ENCODE measurements at places on chromosomes 7 and 10.

DNA sequence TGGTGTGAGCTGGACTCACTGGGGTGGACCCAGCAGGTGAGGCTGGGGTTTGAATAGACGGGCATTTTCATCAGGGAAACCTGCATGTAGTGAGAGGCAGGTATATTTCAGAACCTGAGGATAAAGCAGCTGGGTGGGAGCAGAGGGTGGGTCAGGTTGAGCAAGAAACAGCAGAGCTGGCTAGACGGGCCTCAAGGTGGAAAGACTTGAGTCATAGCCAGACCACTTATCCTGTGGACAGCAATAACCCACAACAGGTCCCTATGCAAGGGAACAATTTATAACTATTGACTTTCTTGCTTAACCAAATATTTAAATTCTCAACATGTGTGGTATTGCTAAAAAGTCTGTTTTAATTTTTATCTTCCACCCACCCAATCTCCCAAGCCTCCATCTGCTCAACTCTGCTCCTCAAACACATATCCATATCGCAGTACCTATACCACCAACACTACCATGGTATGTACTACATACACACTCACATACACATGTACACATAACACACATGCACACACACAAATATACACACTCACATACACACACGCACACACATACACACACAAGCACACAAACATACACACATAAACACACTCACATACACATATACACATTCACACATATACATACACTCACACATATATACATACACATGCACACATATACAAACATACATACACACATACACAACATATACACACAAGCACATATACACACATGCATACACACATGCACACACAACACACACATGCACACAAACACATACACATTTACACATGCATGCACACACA, 129.0 kb upstream of the C7orf33 start:
- DNase-seq = no peak

DNA sequence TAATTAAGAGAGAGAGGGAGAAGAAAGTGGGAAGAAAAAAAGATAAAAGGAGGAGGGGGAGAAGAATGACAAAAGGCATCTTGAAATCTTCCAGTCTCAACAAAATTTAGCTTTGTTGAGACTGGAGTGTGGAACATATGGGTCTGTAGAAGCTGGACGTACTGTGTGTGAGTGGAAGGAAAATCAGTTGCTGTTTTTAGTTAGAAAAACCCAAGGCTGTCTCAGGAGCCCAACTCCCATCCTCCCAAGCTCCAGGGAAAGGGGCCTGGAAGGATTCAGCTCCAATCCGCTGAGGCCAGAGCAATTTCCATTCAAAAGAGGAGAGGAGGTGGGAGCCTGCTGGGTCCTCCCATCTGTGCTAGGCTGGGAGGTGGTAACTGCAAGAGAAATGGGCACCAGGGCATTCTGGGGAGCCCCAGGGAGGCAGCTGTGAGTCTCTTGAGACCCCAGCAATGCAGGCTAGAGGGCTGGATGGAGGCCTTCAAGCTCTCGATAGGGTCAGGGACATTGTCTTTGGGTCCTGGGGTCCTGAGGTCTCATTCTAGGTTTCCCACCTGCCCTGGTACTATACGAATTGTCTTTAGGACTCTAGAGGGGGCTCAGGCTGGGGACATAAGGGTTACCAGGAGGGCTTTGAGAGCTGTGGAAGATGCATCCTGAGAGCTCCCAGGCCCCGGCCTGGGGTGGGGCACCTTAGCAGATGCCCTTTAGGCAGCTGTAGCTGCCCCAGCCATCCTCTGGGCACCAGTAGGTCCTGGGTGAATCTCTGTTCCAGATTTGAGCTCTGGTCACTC, 21.4 kb downstream of the ADCYAP1R1 start:
- DNase-seq = no peak

DNA sequence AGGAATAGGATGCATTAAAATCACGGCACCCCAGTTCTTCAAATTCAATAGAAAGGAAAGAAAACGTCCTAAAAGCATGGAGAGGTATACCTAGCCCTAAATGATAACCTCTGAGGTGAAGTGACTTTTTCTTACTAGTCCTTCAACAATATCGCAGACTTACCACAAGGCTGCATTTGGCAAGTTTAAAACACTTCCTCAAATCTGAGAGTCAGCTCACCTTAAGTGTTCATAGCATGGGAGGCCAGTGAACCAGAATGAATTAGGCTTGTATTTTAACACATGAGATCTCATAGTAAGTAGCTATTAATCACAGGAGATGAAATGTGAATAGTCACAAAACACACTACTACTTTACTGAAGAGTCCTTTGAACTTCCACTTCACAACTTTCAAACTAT, 124.2 kb downstream of the RNF32 start:
- DNase-seq = no peak

GRCh38 chr7:17027143-17027788, 145.5 kb upstream of the AGR3 start:
- no peak for DNase-seq

DNA sequence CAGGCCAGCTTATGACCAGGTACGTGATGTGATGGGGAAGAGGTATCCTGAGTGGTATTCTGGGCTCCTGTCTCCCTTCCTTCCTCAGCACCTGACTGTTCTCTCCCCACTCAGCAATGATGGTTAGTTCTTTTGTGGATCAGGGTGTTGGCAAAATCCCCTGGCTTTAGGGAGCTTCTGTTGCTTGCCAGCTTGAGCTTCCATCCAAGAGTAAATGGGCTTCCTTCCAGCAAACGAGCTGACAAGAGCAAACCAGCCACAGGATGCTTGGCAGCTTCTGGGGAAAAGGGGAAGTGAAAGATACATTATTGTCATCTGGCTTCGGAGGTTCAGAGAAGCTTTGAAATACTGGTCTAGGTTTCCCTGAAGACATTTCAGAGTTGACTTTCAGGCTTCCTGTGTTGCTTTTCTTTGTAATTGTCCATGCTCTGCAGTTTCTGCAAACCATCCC, 5.2 kb downstream of the DUSP5 start:
- DNase-seq = no peak

- DNase-seq = no peak
Observed at GRCh38 chr10:92238054-92238585, 52.8 kb downstream of the CPEB3 start.

GRCh38 chr10:112848228-112848627, 101.8 kb upstream of the TCF7L2 start:
- no peak for DNase-seq

DNA sequence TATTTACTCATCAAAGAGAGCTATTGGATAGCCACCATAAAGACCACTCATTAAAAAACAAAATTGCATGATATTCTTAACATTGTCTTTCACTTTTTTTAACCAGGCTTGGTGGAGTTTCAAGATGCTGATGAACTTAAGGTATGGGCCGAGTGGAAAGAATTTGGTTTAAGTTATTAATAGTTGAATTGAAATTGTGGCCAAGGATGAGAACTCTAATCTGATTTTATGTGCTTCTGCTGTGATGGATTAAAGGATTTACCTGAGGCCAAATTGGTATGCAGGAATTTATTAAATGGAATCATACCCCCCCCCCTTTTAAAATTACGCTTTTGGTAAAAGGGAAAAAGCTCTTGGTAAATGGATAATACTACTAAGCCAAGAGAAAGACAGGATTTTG, 33.8 kb upstream of the TOMM7 start:
- DNase-seq = no peak

- no peak for DNase-seq
Observed at GRCh38 chr7:66015440-66016130, 33.6 kb upstream of the GUSB start.

DNA sequence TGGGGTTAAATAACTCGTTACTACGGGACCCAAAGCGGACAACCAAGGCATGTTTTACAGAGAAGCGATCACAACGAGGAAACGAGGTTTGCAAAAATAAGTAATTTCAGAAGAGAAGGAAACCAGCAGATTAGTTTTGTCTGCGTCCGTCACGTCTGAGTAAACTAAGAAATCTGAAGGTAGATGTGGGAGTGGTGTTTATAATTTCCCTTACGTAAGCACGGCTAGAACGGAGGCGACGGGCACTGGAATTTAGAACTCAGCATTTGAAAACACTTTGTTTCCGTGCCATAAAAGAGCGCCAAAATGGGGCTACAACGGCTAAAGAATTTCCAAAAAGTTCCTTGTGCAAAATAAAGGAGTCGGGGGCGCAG, 718 bp upstream of the UMAD1 start:
- no peak for DNase-seq

DNA sequence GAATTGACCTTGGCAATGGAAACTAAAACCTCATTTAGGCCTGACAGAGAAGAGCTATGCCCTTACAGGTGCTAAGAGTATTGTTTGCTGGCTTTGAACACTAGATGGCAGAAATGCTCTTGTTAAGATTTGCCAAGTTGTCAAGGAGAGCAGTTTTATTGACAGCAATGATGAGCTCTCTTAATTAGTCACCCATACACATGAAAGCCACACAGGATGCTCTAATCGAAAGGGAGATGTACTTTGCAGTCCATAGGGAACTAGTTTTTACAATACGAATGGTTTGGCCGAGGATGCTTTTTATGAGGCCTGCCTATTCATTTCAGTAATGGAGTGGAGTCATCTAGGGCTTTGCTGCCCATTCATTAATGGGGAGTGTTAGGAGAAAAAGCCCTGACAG, 45.4 kb upstream of the MBL2 start:
- no peak for DNase-seq

DNA sequence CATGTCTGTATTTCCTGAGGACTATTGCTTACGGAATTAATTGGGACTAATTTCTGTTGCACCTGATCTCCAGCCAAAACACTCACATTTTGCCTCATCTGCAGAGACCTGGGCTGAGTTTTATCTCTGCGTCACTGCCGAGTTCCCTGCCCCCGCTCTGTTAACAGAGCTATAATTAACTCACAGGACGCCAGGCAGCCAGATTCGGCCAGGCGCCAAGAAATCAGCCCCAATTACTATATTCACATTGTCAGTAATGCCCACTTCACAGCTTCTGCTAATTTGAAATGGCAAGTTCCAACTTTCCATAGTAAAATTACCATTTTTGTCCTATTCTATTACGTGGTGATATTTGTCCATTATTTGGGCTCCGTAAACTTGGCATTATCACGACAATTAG, 130.5 kb downstream of the CUX1 start:
- no peak for DNase-seq

DNA sequence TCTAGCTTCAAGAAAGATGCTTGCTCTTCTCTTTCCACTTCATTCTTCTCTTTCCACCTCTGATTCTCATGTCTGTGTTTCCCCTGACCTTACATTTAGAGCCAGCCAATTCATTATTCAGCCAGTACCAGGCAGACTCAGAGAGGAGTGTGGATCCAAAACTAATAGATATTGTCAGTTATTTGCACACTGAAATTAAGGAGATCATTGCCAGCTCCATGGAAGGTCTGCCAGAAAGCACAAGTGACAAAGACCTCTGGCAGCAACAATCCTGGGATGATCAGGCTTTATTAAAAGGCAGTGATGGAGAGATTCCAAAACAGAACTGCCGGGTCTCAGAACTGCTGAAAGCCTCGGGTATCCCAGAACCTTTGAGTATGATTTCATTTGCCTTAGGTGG, 749.4 kb downstream of the XPNPEP1 start:
- DNase-seq = no peak

DNA sequence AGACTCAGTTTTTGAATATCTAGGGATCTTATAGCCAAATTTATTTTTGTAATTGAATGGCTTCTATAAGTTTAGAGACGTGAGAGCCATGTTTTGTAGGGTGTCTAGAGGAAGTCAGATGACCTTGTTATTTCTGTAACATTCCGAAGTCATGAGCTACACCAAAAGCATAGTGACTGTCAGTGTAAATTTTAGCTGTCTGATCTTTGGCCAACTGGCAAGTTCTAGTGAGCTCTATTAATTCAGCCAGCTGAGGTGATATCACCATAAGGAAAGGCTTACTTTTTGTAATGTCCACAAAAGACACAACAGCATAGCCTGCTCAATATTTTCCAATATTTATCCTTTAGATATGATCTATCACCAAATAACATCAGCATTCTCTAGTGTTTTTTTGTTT, 9.9 kb upstream of the NT5C3A start:
- DNase-seq = peak; percentile 84

DNA sequence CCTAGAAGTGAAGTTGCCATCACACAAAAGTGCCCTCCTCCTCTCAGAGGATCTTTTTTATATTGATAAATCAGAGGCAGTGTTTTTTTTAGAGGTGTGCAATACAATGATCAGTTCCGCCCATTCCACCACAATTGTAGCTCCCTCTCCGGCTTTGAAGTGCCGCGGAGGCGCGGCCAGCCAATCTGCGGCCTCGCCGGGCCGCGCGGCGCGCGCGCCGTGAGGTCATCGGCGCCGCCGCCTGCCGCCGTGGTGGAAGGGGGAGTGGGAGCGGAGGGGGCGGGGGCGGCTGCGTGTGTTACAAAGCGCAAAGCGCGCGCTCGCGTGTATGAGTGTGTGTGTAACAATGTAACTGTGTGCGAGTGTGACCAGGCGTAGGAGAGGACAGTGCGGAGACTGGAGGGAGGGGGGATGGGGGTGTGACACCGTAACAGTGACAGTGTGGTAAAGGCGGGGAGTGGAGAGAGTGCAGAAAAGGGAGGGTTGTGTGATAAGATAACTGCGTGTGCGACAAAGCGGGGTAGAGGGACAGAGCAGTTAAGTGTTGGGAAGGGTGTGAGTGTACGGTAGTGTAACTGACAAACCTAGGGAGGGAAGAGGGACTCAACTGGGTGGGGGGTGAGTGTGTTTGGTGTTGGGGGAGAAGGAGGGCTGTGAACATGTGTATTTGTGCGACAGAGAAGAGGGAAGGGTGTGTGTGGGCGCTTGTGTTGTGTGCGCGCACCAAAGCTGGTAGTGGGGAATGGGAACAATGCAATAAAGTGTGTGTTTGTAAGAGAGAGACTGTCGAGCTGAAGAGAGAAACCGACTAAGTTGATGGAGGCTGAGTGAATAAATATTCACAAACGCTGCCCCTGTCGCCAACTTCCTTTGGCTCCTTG, at the start of gene SP8:
TSS of gene SP8 (minus strand) at position 108 of the 881 bp plus-strand sequence. CDS start at position 20, 88 bp downstream.
- peak; percentile 36 for DNase-seq

DNA sequence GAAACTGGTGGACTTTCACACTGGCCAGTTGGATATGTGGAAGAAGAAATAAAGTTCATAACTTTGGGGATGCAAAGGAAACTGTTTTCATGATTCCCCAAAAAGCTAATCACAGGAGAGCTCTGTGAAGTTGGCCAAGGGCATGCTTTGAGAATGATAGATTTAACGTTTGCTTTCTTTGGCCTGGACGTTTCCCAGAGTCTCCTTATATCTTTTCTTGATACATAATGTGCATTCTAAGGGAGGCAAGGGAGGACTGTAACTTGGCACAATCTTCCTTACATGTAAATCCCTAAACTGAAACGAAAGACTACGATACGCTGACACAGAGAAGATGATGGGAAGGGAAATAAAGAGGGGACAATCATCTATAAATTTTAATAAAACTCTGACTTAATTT, 176.5 kb upstream of the INHBA start:
- no peak for DNase-seq

Measured in COLO829 (cell line).